Pons (tissue), 1 donor: ENCODE measurements at places on chromosomes 1 and 21.

DNA sequence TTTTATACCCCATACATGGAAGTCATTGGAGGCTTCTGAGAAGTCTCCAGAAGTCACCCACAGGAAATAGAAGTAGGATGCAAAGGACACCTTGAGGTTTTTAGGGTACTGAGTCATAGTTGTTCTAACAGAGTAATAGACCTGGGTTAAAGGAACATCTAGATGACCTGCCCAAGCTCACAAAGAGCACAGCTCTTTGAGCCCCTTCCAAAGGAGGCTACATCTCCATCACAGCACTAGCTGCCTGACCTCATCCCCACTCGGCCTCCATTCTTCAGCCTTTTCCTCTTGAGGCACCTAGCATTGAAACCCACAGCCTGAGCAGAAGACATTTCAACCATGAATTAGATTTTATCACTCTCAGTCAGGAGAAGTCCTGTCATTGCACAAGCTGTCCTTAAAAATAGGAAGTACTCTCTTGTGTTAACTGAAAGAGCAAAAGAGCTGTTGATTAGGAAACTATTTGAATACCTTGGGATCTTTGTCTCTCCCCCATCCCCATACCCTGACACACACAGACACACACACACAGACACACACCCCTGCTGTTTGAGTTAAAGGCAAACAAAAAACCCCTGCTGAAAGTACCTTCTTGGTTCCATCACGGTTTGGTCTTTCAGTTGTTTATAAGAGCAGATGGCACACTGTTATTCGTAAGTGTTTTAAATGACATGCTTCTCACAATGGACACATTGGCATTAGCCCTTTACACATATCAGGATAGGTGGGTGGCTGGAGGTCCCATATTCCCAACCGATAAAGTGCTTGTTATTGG is 22.2 kb downstream of the MKNK1 start:
- no peak for DNase-seq

- DNase-seq = no peak
Observed at GRCh38 chr1:228510101-228510802, 23.1 kb downstream of the RNF187 start.

DNA sequence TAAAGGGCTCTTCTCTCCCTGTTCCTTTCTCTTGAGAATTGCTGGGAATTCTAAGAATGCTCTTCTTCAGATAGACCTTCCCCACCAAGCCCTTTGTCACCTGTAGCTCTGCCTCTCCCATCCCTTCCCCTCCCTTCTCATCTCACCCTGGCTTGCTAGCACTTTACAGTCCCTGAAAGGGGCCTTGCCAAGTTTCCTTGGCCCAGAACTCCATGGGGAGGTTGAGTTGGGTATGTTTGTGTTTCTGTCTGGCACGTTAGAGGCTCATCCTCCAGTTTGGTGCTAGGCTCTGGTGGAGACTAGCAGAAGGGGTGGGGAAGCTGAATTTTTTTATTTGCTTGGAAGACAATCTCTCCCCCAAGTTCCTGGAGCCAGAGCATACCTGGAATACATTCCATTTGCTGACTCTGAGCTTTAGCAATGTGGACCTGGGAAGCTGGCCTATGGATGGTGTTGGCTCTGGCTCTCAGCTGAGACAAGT is 4.9 kb downstream of the CGN start:
- DNase-seq = no peak

- DNase-seq = no peak
Observed at GRCh38 chr21:44449473-44450363, 5.6 kb upstream of the LRRC3 start.

DNA sequence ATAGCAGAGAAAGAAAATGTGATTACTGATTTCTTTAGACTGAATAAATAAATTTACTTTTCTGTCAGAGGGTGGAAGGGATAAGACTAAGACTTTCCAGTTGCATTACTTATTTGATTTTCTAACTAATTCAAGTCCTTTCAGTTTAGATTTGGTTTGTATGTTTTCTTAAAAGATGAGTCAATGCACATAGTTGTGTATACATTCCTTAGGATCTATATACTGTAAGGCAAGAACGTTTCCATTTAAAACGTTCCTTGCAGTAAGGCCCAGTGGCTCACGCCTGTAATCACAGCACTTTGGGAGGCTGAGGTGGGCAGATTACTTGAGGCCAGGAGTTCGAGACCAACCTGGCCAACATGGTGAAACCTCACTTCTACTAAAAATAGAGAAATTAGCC is 14.5 kb upstream of the SERTAD4 start:
- no peak for DNase-seq

DNA sequence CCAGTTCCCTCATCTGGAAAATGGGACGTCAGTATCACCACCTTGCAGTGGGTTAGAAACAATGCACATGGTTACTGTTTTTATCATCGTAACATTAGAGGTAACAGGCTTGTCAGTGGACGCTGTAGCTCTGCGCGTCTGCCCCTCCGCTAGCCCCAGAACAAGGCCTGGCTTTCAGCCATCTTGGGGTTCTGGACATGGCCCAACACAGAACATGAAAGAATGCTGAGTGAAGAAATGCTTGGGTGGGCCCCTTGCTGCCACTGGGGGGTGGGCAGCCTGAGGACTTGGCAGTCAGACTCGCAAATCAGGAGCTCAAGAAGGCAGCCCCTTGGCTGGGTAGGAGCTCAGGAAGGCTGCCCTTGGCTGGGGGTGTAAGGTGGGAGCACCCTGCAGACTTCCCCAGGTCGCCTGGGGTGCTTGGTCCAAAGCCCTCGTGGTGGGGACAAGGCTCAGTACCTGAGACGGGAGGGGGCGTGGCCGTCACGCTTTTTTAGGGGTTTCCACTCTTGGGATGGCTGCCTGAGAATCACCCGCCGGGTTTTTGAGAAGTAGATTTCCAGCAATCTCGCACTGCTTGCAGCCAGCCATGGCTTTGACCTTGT is 51.7 kb downstream of the SLC37A1 start:
- no peak for DNase-seq

DNA sequence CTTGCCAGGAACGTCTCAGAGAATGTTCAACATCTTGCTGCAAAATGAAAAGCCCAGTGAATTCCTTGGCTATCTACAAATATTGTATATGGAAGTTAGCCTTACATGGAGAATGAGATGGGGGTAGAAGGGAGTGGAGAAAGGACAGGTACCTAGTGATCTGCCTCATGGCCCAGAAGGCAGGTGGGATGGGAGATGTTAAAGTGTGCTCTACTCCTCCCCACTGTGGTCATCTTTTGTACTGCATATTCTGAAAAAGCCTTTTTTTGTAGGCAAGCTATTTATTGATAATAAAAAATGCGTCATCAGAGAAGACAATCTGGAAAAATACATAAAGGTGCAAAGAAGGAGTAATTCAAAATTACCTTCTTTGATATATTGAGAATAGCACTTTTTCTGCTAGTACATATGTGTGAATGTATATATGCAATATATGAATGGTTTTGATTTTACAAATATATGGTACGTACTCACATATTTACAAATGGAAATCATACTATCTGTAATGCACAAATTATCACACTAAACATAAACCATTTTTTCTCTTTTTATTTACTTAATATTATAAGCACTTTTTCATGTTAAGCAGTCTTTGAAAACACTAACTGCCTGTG is 19.1 kb upstream of the SLC5A9 start:
- peak; percentile 28 for DNase-seq

DNA sequence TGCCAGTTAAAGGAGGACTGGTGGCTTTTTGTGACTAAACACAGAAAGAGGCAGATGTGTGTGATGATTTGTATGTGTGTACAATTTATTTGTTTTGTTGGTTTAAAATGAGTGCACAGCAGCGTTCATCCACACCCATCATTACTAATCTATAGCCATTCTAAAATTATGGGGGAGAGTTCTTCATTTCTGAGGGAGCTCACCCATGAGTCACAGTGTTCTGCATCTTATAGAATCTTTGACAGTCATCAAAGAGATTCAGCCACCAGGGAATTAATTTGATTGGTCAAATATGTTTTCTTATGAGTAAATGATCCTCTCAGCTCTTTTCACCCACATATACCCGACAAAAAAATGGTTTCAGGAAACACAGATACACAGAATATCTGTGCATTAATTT is 147.9 kb downstream of the GREM2 start:
- no peak for DNase-seq

- DNase-seq = no peak
Observed at GRCh38 chr21:45019887-45020537, 54.4 kb upstream of the ADARB1 start.

DNA sequence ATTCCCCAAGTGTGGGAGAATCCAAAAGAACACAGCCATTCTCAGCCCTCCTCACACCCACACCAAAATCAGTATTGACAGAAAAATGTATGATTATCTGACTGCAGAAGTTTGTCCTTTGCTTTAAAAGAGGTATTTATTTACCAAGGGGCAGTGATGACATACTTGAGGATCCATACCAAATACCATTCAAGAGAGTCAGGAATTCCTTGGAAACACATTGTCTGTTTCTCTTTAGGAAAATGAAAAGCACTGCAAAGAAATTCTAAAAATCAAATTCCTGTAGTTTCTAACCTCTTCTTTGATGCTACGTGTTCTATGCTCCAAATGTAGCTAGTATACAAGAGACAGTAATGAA is 509.6 kb upstream of the CXADR start:
- no peak for DNase-seq

GRCh38 chr1:23459338-23459757 is 24.6 kb downstream of the ASAP3 start:
- DNase-seq = no peak

DNA sequence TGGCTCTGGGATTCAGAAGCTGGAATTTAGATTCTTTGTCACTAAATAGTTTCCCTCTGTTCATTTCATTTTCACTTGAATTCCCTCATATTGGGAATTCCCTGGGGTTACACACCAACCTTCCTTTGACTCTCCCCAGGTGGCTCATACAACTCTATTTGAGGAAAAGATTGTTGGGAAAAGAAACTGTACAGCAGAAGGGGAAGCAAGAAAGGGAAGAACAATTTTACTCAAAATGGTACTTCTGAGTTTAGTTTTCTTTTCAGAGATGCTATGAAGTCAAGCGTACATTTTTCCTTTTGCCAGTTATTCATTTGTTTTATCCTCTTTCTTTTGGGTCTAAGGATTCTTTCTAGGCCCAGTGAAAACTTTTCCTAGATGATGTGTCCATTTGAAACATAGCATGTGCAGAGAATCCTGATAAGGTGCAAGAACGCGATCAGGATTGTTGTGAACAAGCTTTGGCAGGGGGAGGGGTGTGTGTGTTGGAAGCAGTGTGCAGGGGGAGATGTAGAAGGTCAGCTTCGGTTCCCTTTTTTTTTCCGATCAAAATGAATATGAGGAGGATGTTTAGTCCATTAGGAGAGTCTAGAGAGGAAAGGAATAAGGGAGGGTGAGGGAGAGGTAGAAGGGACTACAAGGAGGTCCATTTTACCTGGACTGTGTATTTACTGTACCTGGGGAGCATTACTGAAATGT is 26.8 kb upstream of the CD1D start:
- DNase-seq = peak; percentile 21

GRCh38 chr1:37755290-37755689 is 9.6 kb downstream of the EPHA10 start:
- no peak for DNase-seq

GRCh38 chr21:15445327-15445726 is 284.5 kb upstream of the USP25 start:
- DNase-seq = peak; percentile 73

GRCh38 chr1:24195874-24196273 is 8.8 kb upstream of the IFNLR1 start:
- no peak for DNase-seq

DNA sequence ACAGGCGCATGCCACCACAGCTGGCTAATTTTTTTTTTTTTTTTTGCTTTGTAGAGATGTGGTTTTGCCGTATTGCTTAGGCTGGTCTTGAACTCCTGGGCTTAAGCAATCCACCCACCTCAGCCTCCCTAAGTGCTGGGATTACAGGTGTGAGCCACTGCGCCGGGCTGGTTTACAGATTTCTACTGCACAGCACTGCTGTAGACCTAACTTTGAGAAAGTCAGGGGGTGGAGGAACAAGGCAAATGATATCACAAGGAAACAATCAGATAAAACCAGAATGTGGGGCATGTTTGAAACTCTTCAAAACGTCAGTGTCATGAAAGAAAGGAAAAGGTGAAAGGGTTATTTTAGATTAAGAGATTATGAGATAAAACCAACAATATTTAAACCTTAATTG is 45.3 kb downstream of the URB2 start:
- DNase-seq = no peak

- no peak for DNase-seq
Observed at GRCh38 chr1:3948344-3948743, 48.3 kb upstream of the C1orf174 start.

DNA sequence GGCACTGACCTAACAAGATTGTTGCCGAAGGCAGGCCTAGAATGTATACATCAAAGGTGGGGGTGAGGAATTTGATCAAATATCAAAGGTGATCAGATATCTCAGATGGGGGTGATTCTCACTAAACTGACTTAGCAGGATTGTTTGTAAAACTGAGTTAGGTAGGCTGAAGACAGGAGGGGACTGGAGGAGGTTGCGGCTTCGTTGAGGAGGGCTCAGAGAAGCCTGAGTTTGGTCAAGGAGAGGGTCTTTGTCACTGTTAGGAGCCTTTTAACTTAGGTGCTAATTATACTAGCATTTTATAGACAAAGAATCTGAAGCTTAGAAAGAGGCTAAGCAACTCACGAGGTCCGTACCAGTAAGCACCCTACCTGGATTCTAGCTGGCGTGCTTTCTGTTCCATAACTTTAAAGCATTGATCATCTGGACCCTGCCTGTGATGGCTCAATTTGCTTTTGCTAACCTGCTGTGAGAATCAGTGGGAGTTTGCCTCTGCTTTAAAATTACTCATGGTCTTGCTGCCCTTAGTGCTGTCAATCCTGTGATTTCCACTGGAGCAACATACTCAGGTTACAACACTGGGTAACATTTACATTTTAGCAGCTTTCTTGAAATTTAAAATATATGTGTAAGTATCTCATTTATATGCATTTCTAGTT is 49.8 kb downstream of the ITSN1 start:
- DNase-seq = no peak

DNA sequence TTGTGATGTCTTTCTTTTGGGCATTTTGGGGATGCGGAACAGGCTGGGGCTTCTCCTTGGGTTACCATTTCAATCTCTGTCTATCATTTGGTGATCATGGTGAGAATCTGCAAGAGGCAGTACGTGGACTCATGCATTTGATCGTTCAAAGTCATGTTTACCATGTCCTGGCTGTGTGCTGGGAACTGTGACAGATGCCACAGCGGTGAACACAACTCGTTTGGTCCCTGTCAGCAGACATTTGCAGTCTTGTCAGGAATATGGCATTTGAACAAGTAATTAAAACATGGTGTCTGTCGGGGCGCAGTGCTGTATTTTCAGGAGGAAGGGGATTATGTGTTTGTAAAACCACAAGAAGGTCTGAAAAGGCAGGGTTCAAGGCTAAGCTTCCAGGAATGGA is 103.3 kb upstream of the IGSF21 start:
- no peak for DNase-seq
